Stimulated activated CD4-positive, alpha-beta T cell treated with anti-CD3 and anti-CD28 coated beads, Interleukin-15, amount 100 ng/mL, for 1 hour (primary cell): ENCODE measurements at places on chromosomes 3 and 15.

GRCh38 chr3:33430061-33430460 lies 10.1 kb downstream of the UBP1 start:
- no peak for DNase-seq

- DNase-seq = no peak
Observed at GRCh38 chr3:37435572-37435971, 261.2 kb upstream of the LRRFIP2 start.

DNA sequence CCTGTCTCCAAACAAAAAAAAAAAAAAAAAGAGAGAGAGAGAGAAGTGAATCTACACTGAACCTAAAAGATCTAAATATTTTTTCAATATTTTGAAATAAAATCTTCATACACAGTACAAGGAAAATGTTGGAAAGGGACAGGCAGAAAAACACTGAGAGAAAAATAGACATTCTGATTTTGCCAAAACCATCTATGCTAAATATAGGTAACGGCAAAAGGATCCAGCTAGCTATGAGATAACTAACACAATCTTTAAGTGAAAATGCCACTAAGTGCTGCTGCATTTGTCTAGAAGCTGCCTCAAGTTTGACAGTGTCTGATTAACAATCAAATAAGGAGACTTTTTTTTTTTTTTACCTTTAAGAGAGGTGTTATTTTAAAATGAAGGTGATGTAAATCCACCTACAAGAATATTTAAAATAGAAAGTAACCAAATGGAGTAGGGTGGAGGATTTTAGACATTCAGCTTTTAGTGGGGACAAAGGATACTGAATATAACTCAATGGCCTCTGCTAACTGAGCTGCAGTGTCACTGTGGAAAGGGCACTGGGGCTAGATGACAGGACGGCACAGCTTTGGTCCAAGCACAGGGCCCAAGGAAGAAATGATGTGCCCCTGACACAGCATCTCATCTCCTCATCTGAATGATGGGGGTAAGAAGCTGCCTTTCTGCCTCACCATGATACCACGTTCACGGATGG lies 62.4 kb downstream of the HACD2 start:
- DNase-seq = no peak

DNA sequence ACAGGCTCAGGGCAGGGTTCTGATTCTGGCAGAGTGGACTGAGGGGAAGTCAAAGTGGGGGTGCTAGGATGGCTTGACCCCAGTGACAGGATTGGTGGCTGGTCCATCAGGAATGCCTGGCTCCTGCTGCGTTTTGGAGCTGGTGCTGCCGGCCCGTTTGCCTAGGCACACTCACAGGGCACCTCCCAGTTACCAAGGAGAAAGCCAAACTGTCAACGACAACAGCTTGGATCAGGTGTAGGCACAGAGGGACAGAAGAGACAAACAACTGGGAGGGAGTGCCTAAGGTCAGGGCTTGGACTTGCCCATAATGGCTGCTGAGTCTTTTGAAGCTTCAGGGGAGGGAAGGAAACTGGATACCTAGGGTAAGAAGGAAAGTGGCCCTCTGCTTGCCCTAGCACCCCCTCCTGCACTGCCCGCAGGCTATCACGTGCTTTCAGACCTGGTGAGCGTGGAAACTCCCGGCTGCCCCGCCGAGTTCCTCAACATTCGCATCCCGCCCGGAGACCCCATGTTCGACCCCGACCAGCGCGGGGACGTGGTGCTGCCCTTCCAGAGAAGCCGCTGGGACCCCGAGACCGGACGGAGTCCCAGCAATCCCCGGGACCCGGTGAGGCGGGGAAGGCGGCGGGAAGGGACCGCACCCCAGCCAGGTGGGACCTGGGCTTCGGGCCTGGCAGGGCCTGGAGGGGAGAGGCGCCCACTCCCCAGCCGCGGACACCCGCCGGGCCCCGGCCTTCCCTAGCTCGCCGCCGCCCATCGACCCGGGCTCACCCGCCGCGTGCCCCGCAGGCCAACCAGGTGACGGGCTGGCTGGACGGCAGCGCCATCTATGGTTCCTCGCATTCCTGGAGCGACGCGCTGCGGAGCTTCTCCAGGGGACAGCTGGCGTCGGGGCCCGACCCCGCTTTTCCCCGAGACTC lies 5.1 kb downstream of the DUOX1 start:
- DNase-seq = no peak

DNA sequence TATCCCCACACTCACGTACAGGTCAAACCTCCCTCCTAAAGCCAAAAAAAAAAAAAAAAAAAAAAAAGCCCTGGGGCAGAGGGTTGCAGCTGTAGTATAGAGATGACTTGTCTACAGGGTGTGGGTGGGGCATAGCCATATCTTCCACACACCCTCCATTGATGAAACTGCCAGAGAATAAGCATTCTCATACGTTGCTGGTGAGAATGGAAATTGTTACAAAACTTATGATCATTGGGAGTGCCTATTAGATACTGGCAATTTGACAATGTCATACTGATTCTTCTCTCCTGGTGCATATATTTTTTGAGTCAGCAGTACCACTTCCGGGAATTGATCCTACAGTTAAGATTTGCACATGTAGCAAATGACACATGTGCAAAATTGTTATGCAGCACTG lies 11.0 kb upstream of the CTNNB1 start:
- DNase-seq = no peak

GRCh38 chr15:98858610-98859023 lies 149.0 kb downstream of the PGPEP1L start:
- no peak for DNase-seq

DNA sequence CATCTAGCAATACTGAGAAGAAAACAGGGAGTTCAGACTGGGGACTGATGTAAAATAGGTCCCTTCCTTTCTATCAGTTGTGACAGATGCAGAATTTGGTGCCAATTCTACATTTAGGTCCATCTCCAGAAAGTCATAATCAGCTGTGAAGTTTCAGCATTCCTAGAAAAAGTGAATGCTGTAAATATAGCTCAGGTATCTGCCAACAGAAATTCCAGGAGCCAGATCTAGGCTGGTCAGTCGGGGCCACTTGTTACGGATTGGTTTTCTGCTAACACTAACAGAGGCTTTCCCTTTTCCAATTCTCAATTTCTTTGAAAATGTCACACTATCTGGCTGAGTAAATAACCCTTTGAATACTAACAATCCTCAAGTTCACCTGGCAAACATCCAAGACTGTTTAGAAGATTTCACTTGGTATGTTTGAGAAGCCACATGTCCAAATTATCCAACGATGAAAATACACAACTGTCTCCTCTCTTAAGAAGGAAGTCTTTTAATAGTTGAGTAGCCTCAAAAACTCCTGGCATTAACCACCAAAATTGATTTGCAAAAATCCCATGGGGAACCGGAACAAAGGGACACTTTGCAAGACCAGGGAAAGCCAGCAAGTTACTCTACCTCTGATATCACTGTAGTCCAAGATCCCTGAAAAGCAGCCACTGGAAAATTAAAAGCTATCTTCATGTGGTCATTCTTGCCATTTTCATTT lies 222.3 kb downstream of the ZMAT3 start:
- DNase-seq = no peak

DNA sequence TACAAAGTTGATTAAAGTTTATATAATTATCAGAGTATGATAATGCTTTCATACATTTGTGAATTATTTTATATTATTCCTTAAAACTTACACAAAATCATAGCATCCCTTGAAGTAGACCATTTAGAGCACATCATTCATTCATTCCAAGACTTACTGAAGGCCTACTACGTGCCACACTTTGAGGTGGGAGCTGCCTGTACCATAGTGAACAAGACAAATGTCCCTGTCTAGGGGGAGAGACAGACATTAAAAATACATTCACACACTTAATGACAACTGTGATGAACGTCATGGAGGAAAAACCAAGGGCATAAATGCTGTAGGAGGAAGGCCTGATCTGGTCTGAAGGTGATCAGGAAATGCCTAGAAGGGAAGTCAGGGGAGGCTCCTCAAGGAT lies 12.1 kb downstream of the MCCC1 start:
- DNase-seq = no peak

GRCh38 chr3:107884719-107885460 lies 205.9 kb downstream of the CD47 start:
- no peak for DNase-seq

DNA sequence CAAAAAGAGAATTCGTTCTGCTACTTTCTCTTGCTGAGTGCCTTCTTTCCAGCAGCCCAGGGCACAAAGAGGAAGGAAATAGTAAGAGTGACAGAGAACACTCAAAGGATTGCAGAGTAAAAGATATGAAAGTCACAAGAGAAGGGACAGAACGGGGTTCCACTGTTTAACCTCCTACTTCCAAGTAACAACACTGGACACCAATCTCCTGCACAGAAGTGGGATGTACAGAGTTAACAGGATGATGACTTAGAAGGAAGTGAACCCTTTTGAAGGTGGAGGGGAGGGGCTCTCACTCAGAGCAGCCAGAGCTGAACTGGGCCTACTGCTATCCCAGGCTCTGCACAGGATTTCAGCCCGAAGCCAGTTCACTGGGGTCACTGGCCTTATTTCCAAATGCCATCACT lies 130.1 kb upstream of the PRICKLE2 start:
- DNase-seq = no peak

GRCh38 chr3:150177673-150178381 lies 207.1 kb upstream of the PFN2 start:
- DNase-seq = no peak

DNA sequence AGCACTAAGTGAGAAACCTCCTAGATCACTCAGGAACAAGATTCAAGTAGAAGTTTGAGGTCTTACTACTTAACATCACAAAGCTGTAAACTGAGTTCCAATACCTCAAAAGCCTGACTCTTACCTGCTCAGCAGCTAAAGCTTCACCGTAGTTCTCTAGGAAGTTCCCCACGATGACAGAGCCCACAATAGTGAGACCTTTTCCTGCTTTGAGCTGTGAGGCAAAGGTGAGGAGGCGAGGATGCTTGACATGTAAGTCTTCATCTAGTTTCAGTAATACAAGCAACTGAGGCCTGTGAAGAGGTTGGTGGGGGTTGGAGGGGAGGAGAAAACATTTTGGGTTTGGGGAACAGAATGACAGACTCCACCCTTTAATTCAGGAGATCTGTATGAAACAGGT lies 15.7 kb downstream of the EMC4 start:
- DNase-seq = no peak

GRCh38 chr3:6250167-6250566 lies 610.7 kb upstream of the GRM7 start:
- no peak for DNase-seq

- DNase-seq = no peak
Observed at GRCh38 chr3:159669766-159670165, 318.9 kb upstream of the IL12A start.

DNA sequence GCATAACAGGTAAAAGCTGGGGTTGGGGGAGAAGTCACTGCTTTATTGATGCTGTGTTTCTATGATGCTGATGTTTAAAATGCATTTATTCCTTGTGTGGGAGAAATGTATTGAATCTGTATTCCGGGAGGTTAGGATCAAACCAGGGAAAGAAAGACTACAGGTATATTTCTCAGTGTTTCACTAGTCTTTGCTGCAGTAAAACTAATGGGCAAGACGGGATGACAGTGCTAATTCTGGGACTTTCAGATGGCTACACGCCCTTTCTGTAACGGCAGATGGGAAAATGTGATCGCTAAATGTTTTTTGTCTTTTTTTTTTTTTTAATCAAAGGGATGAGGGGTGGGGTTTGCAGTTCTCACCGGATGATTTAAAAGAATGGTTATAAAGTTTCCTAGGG lies 393 bp downstream of the CNTN6 start:
- DNase-seq = no peak

DNA sequence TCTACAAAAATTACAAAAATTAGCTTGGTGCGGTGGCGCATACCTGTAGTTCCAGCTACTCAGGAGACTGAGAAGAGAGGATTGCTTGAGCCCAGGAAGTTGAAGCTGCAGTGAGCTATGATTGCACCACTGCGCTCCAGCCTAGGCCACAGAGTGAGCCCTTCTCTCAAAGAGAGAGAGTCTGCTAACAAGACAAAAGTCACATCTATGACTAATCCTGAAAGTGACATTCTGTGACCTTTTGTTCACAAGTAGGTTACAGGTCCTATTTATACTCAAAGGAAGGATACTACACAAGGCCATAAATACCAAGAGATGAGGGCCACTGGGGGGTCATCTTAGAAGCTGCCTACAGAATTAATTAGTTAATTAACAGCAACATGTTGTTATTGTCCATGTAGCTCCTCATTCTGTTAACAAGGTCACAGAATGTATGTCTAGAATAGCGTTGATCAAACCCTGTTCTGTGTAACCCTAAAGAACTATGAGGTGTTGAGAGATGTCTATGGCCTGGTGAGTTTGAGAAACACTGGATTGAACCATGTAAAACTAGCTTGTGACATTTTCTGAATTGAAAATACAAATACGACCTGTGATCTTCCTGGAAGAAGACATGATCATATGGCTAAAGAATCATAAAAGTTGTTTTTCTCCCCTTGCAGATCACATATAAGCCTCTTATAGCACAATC lies 97.0 kb downstream of the SAMMSON start:
- DNase-seq = no peak

- DNase-seq = no peak
Observed at GRCh38 chr15:35925275-35926006, 379.5 kb upstream of the DPH6 start.

DNA sequence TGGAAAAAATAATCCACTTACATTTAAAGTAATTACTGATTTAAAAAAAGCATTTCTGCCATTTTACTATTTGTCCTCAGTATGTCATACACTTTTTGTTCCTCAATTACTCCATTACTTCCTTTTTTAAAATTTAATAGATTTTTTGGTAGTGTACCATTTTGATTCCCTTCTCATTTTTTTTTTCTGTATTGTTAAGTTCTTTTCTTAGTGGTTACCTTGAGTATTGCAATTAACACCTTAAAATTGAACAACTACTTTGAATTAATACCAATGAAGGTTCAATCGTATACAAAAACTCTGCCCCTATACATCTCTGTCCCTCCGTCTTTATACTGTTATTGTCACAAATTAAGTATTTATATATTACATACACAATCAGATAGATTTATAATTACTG lies 240.6 kb upstream of the LMCD1 start:
- no peak for DNase-seq

GRCh38 chr15:57609805-57610529 lies 18.3 kb downstream of the MYZAP start:
- DNase-seq = no peak

- DNase-seq = no peak
Observed at GRCh38 chr3:3170998-3171397, 8.5 kb downstream of the CRBN start.

- no peak for DNase-seq
Observed at GRCh38 chr3:31092748-31093589, 198.5 kb upstream of the GADL1 start.

DNA sequence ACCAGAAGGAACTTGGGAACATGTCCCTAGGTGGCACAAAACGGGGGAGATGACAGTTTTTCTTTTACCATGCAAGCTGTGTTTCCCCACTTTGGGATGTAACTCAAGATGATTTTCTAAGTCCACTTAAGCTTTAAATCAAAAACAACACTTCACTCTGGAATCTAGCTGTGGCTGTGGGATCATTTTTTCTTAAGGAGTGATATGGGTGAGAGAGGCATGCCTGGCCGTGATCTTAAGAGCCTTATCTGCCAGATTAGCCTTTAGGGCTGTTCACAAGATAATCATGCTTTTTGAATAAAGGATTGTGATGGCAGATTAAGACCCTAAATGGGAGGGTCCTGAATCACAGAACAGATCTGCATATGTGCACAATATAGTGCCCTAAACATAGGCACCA lies 384.8 kb upstream of the SEMA6D start:
- DNase-seq = no peak
